Stimulated activated CD8-positive, alpha-beta memory T cell treated with anti-CD3 and anti-CD28 coated beads, Interleukin-7, amount 100 ng/mL, for 1 hour (primary cell): ENCODE measurements at places on chromosomes 7 and 10.

DNA sequence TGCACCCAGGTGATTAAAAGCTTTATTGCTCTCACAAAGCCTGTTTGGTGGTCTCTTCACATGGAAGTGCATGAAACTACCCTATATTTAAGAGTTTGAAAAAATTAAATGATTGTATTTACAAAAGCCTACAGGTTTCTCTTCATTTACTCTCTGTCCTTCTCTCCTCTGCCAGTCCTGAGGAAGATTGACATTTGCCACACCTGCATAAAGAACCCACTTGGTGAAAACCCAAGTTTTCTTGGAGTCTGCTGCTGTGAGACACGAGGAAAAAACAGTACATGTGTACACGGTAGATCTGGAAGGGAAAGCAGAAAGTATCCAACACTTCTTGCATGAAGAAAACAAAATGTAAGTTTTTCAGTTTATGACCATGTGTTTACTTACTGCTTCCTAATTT lies 994.4 kb upstream of the POT1 start:
- DNase-seq: no peak

- no peak for DNase-seq
These were observed 623 bp upstream of the CEP41 start for GRCh38 chr7:130441408-130441869.

DNA sequence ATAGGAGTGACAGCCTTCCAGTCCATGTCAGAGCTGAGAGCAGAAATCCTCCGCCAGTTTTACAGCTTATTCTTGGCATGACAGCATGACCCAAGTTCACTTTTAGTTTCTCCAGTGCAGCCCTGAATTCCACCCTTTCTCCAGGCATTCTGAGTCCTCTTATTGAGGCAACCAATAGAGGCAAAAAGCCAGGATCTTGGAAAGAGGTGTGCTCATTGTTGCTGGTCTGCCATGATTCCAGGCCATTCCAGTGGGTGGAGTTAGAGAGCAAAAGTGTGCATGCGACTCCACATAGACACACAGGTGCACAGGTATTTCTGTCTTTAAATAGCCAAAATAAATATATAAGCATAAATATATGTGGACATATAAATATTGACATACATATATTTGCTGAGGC lies 224.7 kb upstream of the ADARB2 start:
- DNase-seq: no peak

GRCh38 chr7:85529831-85530230 lies 343.0 kb upstream of the SEMA3D start:
- no peak for DNase-seq

DNA sequence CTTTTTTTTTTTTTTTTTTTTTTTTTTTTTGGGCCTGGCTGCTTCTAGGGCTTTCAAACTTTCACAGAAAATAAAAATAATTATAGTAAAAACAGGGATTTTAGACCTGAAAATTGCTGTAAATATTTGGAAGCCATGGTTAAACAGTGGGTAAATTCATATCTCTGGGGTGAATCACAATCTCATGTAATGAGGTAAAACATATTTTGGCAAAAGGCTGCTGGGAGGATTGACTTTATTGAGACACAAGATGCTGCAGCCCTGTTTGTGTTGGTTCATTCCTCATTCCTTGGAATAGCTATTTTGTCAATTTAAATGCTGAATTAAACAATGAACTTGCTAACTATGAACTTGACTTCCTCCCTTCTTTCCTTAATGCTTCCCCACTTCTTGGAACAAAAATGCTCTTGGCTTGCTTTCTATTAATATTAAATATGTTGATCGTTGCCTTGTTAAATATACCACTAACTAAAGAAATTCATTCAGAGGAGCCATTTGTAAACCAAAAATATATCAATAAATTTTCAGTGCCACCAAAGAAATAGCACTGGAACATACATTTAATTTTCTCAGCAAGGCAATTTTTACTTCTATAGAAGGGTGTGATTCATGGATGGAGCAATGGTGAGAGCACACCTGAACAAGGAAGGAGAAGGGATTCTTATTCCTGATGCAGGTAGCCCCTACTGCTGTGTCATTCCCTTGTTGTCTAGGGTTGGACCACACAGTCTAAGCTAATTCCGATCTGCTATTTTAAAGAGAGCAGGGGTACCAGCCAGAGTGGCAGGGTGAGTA lies 24.6 kb downstream of the AGK start:
- no peak for DNase-seq

GRCh38 chr7:7989616-7990440 lies 21.2 kb downstream of the GLCCI1 start:
- DNase-seq: no peak

- DNase-seq: no peak
These were observed 135.8 kb downstream of the RAMP3 start for GRCh38 chr7:45293295-45293942.
